WERI-Rb-1 (cell line): ENCODE measurements at places on chromosomes 16 and 17.

DNA sequence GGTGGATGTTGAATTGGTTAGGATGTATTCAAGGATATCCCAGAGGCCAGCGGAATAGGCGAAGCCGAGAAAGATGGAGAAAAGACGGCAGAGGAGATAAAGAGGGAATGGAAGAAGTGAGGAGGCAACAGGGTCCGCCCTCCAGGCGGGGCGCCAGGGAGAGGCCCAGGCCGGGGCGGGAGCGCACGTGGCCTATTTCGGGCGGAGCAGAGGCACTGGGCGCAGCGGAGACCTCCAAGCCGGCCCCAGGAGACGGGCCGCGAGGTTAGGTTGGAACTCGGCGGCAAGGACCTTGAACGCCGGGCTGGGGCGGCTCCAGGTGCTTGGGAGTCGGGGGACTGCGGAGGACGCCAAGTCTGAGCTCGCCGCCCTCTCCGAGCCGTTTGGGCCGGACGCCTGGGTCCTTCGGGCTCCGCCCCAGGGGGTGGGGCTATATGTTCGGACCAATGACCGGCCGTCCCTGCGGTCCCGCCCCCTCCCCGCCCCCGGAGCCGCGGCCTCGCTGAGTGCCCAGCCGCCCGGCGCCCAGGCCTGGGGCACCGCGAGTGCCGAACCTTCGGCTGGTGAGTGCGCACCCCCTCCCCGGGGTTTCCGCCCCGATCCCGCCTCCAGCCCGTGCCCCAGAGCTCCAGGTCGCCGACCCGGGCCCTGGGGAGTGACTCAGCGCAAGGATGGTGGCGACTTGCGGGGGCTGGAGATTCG is at the start of gene ZNF771:
Gene ZNF771, plus strand, starts transcription at position 505 of the 702 bp plus-strand sequence. CDS start 448 bp downstream, outside the sequence.
- peak; percentile 92 for DNase-seq

DNA sequence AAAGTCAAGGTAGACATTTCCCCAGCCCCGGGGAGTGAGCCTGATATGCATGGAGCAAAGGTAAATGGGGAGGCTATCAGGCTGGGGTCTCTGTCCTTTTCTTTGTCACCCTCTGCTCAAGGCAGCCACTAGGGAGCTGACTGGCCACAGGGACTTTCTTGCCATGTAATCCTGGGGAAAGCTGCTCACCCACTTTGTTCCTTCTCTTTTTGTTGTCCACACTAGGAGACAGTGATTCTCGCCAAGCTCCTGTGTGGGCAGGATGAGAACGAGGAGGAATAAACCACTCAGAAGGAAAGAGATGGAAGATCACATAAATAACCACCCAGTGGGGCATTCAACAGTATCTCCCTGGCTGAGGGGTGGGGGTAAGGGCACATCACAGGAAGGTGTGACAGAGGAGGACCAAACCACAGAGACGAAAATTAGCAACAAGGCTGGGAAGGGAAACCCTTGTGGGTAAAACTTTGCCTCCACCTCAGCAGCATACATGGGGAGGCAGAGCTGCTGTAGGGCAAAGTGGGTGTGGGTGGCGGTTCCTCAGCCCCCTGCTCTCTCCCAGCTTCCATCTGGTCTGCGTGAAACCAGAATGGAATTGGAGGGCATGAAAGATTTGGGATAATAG is 26.2 kb upstream of the CCL1 start:
- DNase-seq: no peak

GRCh38 chr17:69232650-69233049 is 4.0 kb upstream of the ABCA10 start:
- no peak for DNase-seq

- DNase-seq: no peak
These were observed 9.1 kb upstream of the ANKFN1 start for GRCh38 chr17:56144223-56144622.

GRCh38 chr16:74480150-74481029 is 59.1 kb upstream of the CLEC18B start:
- no peak for DNase-seq

DNA sequence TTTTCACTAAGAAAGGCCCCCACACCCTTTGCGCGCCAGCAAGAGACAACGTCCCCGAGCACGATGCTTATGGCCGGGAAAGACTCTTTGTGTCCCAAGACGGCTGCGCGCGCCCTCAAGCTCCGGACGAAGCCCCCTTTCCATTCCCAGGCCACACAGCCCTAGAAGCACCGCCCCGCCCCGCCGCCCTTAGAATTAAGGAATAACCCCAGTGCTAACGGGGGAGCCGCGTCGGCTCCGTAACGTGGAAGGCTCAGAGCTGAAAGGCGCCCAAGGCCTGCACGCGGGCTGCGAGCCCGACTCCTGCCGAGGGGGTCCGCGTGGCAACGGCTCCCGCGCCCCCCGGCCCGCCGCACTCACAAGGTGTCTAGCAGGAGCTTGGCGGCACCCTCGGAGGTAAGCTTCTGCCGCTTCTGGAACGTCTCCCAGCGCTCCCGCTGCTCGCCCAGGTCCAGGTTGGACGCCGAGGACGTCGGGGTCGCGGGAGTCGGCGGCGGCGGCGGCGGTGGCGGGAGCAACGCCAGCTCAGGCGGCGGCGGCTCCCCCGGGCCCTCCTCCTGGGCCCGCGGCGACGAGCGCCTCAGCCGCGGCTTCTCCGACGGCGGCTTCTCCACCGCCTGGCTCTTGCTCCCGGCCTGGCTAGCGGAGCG is 477 bp downstream of the CENPV start:
- peak; percentile 65 for DNase-seq

GRCh38 chr17:30981531-30982519 is 11.0 kb downstream of the RNF135 start:
- DNase-seq: no peak
